ENCODE measurements at places on chromosomes 11 and 22.

DNA sequence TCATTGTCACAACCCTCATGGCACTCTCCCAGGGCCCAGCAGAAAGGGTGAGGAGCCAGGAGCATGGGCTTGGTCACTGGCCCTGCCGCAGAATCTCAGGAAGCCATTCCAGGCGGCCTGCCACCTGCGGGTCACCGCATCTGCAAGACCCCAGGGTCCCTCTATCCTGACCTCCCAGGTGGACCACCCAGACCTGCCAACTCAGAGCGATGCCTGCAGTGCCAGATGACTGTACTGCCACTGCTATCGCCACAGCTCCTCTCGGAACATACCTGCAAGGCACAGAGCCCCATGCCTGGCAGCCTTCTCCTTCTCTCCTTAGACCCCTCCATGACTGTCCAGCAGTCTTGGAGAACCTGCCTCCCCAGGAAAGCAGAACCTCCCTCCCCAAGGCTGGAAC, 26.4 kb upstream of the ELFN2 start:
- no peak for DNase-seq

- no peak for DNase-seq
Measured at GRCh38 chr22:29994027-29994715, 86.1 kb upstream of the HORMAD2 start.

GRCh38 chr11:64045700-64046099, 10.0 kb downstream of the FLRT1 start:
- no peak for DNase-seq

- DNase-seq, result no peak
Measured at GRCh38 chr11:35363854-35364780, 55.2 kb downstream of the SLC1A2 start.

- peak; percentile 60 for DNase-seq
Measured at GRCh38 chr22:43203471-43203981, 16.6 kb upstream of the TTLL12 start.

GRCh38 chr11:134063991-134064747, 4.7 kb upstream of the JAM3 start:
- no peak for DNase-seq

DNA sequence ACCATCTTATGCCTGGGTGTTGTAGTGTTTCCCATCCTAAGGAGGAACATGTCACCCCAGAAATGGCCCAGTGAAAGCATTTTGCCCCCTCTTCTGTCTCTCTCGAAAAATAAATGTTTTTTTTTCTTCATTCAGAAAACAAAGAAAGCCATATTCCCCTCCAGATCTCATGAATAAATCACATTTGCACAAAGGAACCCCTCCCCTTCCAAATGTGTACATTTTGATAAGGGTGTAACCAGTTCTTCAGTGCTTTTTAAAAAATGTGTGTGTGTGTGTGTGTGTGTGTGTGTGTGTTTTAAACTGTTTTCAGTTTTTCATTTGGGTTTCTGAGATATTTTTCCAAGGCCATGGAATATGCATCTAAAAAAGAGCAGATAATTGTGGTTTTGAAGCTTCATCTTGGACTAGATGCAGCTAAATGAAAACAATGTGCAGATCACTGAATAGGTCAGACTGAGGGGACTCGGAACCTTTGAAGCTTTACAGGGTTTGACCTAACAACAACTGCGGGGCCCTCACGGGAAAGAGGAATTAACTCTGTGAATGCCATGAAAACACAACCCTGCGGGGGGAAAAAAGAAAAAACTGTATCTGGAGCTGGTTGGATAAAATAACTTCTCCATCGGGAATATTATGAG, 76.4 kb downstream of the YAP1 start:
- peak; percentile 22 for DNase-seq

- no peak for DNase-seq
Measured at GRCh38 chr11:115778928-115779650, 274.9 kb upstream of the CADM1 start.

DNA sequence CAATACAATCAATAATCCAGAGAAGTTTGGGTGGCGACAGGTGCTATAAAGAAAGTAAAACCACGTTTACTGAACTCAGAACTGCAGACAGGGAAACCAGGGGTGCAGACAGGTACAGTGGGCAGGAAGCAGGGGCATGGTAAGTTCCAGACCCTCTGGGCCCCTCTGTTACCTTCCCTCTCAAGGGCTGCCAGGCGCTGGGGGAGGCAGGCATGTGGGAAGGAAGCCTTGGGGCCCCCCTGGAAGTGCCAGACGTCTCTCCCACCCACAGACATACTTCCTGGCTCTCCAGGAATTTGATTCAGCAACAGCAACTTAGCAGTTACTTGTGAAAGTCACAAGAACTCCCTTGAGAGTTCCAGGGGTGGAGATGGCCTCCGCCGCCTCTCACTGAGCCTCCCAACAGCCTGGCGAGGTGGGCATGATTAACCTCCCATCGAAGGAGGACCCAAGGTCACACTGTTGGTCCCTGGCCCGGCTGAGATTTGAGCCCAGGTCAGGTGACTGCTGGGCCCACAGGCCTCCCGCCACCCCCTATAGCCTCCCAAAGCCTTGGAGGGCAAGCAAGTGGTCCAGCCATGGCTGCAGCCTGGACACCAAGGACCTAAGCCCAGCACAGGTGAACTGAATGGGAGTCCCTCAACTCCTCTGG, 14.1 kb upstream of the TSKU start:
- no peak for DNase-seq

DNA sequence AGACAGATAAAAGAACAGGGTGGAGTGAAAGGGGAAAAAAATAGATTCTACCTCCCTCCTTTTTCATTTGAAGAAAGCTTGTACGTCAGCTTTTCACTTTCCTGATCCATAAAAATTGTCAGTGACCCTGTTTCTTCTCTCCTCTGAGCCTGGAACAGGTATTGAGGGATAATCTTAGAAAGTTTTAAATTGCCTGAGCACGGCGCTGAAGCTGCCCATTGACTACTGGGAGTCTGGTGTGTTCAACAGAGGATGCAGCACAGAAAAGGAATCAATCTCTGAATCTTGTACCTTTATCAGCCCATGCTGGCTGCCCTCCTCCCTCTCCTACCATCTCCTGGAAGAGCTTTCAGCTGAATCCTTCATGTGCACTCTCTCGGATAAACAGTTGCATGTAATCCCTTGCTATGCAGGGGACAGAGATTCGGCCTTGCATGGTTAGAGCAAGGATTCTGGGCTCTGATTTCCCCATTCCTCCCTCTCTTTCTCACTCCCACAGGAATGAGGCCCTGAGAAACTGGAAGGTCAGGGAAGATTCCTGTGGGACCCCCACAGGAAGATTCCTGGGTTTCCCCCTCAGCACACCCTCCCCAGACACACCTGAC, 162.4 kb upstream of the SYN3 start:
- DNase-seq, result peak; percentile 18

DNA sequence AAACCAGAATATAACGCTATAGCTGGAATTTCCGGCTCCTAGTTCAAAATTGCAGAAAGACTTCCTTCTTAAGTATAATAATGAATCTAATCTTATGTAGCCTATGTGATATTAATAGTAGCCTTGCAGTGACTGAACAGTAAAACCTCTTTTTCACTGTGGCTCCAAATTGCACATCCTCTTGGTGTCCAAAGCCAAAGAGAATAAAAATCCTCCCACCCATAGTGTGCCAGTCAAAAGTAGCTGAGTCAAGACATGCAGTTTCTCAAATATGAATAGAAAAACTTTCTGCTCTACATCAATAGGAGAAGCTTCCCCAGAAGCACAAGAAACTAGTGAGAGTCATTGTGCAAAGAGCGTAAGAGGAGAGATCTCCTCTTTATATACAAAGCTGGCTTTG, 76.0 kb upstream of the PICALM start:
- no peak for DNase-seq

DNA sequence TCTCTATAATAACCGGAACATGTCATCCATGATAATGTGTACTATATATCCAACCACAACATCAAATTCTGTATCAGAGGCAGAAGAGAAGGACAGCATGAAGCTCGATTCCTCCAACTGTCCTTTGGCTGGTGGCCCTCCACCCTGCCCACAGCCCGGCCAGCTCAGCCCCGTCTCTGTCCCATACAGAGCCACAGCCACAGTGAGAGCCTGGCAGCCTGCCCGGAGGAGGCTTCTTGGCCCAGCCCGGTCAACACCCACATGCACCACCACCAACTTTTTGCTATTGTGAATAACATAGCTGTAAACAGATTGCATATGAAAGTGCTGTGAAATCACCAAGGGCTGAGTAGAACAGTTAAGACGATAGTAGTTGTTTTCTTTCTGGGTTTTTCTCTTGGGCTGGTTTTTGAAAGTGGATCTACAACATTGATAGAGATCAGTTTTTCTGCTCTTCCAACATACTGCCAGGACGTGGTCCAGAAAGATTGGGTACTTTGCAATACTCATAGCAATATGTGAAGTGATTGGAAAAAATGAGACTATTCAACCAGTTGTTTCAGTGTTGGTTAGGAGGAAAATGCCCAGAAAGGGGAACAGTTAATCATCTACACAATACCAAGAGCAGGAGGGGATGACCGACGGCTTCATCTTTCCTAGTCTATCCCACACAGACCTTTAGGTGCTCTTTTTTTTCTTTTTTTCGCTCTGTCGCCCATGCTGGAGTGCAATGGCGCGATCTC, 6.9 kb upstream of the TUBA8 start:
- DNase-seq, result no peak

DNA sequence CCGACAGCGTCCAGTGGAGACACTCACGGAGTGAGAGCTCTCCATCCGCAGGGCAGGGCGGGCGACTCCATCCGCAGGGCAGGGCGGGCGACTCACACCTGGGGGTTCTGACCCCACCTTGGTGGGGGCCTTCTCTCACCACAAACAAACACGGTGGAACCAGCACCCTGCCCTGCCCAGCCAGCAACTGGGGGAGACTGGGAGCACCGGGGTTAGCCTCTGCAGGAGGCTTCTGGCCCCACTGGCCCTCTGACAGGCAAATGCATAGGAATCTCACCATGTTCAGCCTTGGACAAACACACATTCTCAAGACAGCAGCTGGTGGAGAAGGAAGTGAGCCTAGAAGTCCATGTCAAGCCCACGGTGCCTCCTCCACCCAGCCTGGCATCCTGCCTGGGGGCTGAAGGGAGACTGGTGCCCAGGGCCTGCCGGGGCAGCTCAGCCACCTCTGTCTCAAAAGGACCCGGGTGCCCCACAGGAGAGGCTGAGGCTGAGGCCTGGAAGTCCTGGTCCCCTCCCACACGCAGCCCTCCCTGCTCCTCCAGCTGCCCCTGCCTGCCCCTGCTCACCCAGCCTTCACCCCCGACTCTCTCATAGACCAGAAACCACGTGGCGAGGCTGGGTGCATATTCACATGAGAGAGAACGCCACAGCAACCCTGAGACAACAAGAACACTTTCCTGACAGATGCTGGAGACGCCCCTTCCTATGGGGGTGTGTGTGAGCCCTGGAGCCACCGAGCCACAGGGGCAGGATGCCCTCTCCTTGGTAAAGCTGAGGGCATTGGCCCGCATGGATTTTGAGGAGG, 98.4 kb upstream of the B3GAT1 start:
- no peak for DNase-seq

- no peak for DNase-seq
Measured at GRCh38 chr11:46701078-46701654, 335 bp downstream of the ZNF408 start.

DNA sequence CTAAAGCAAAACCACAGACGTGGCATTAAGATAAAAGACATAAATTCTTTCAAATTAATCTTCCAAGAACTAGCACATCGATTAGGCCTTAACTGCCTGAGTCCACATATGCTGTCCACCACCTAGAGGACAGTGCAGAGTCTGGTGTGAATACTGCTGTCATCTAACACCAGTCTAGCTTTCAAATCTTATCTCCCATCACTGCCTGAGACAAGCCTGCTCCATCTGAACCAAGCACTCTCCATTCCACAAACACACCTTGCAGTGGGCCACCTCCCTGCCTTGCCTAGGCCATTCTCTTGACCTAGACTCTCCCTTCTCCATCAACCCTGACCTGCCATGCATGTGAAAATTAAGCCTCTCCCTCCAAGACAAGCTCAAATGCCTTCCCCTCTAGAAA, 129.5 kb upstream of the PITPNB start:
- DNase-seq, result no peak

DNA sequence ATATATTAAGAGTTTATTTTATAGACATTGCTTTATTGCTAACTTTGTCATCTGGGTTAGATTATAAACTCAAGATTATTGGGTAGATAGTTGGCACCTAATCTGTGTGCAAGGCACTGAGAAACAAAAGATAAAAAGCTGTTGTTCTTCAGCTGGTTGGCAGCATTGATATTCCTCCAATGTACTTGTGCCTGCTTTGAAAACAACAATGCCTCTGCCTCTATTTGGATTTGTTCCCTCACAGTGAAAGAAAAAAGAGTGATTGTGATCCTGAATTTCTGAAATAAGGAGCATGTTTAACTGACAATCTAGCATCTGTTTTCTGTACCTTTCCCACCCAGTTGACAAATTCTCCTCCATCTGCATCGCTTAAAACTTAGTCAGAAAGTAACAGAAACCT, 98.3 kb downstream of the TYR start:
- DNase-seq, result no peak

DNA sequence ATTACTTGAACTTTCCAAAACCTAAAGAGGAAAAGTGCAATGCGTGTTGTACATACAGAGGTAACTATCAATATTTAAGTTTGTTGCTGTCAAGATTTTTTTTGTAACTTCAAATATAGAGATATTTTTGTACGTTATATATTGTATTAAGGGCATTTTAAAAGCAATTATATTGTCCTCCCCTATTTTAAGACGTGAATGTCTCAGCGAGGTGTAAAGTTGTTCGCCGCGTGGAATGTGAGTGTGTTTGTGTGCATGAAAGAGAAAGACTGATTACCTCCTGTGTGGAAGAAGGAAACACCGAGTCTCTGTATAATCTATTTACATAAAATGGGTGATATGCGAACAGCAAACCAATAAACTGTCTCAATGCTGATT, 2.1 kb downstream of the ADM start:
- no peak for DNase-seq

DNA sequence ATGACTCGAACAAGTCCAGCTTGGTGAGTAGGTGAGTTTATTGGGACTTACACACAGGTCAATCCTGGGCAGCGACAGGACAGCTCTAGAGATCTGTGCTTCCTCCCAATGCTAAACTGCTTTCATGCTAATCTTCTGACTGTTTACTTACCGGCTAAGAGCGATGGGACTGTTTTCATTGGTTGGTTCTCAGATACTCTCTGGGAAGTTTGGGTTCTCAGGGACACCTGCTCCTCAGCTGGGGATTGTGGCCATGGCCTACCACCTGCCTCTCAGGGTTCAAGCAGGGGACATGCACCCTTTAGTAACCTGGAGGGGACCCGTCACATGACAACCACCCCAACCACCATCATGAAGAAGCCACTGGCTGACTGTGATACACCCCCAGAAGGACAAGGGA, 13.1 kb downstream of the APOL2 start:
- no peak for DNase-seq

DNA sequence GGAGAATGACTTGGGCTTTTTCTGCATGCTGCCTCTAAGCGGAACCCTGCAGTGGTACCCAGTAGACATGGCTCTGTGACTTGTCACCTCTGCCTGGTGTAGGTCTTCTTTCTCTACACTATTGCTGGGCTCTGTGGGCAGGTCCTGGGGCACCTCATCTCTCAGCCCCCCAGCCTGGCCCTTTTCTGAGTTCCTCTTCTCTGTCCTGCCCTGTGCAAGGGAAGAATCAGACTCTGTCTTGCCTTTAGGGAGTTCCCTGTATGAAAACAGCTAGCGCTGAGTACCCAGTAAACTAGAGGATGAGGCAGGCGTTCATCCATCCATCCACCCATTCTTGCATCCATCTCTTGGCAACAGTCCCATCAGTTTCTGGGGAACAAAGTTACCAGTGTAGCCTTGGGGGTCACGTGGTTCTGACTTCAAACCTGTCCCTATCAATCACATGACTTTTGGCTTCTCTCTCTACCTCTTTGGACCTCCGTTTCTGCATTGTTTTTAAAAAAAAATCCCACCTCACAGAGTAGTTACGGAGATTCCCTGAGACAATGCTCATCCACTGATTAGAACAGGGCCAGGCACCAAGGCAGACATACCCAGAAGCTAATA, 86.4 kb upstream of the WNT11 start:
- no peak for DNase-seq

Data from right kidney (tissue), 9 donors.